Activated T-helper 1 cell treated with anti-CD3 and anti-CD28 coated beads, Interleukin-2, amount 50 U/mL, for 16 hours (primary cell): ENCODE measurements at places on chromosomes 13 and 19.

DNA sequence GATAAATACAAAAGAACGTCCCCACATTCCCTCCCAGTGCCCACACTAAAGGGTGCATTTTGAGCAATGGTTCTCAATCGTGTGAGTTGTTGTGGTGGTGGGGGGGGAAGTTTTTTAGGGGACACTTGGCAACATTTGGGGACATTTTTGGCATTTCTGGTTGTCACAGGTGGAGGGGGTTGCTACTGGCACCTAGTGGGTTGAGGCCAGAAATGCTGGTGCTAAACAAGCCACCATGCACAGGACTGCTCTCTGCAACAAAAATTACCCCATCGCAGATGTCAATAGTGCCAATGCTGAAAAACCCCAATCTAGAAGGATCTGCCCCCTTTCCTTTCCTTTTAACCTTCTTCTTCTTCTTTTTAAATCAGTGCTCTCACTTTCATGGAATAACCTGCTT lies 453.3 kb downstream of the TSHZ3 start:
- no peak for DNase-seq

GRCh38 chr19:823565-824121 lies 1.9 kb upstream of the PLPPR3 start:
- DNase-seq = no peak

- no peak for DNase-seq
These were observed 185.0 kb downstream of the TUBA3C start for GRCh38 chr13:18996627-18997051.

- DNase-seq = peak; percentile 91
These were observed 10.0 kb downstream of the ARHGAP45 start for GRCh38 chr19:1076951-1077350.

DNA sequence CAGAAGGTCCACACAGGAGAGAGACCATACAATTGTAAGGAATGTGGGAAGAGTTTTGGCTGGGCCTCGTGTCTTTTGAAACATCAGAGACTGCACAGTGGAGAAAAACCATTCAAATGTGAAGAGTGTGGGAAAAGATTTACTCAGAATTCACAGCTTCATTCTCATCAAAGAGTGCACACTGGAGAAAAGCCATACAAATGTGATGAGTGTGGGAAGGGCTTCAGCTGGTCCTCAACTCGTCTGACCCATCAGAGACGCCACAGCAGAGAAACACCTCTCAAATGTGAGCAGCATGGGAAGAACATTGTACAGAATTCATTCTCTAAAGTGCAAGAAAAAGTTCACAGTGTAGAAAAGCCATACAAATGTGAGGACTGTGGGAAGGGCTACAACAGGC lies 5.4 kb upstream of the ZNF225 start:
- DNase-seq = no peak

- no peak for DNase-seq
These were observed 245.7 kb downstream of the DNAJC15 start for GRCh38 chr13:43269037-43269481.
